ENCODE measurements at places on chromosomes 11 and 22.
A peak's percentile ranks its signal among the peaks of the same experiment; 100 is the strongest.

- no peak for DNase-seq
These were observed 304.0 kb upstream of the NARS2 start for GRCh38 chr11:78878631-78879030.

- DNase-seq = peak; percentile 61
These were observed 16.9 kb upstream of the RAC2 start for GRCh38 chr22:37260901-37261336.

- no peak for DNase-seq
These were observed 74.9 kb downstream of the DEPDC5 start for GRCh38 chr22:31828739-31829138.

DNA sequence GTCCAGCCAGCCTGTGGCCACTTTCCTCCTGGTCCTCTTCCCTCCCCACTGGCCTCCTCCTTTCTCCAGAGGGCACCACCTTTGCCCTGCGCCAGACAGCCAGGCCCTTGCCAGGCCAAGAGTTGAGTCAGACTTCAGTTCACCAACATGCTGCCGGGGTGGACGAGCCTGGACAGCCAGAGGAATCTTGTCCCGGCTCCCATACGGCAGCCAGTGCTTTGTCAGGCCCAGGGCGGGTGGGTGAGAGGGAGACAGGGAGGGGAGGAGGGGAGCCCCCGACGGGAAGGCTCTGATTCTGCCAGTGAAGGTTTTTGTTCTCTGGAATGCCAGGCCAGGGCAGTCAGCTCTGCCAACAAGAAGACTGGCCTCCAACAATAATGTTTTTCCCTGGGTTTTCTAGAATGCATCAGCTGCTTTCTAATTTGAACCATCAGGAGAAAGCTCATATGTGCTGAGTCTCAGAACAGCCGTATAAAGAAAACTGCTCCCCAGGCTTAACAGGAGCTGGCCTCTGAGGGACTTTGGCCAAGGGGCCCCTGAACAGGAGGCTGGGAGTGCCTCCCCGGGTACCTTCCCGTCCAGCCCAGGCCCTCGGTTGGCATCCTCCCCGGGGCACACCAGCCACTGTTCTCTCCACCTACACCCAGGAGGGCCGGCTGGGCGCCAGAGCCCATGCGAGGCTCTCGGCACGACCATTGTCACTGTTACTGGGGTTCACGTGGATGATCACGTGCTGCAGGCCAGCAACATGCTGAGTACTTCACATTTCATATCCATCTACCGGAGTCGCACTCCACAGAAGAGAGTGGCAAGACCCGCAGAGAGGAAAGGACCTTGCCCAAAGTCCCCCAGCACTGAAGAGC lies 28.6 kb downstream of the LIF start:
- DNase-seq = no peak

DNA sequence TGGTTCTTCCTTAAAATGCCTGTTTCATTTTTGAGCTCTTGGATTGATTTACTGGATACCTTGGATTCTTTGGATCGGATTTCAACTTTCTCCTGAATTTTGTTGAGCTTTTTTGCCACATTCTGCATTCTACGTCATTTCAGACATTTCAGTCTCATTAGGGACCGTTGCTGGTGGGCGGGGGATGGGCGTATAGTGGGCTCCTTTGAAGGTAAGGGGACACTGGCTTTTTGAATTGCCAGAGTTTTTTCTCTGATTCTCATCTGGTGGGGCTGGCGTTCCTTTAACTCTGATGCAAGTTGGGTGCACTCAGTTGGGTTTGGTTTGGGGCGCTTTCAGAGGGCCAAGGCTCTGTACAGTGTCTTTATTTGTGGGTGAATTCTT lies 216.5 kb downstream of the DYNC2H1 start:
- no peak for DNase-seq

DNA sequence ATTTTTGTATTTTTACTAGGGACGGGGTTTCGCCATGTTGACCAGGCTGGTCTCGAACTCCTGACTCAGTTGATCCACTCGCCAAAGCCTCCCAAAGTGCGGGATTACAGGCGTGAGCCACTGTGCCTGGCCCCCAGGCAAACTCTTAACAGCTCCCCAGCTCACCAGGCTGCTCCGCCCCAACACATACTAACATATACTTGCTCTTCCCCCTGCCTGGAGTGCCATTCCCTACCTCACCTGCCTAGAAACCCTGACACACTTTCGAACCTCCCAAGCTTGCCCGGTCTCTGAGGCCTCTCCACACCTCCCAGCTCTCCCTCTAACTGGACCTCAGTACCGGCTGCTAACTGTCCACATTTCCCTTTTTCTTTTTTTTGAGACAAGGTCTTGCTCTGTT lies 8.5 kb downstream of the MAP4K2 start:
- no peak for DNase-seq

DNA sequence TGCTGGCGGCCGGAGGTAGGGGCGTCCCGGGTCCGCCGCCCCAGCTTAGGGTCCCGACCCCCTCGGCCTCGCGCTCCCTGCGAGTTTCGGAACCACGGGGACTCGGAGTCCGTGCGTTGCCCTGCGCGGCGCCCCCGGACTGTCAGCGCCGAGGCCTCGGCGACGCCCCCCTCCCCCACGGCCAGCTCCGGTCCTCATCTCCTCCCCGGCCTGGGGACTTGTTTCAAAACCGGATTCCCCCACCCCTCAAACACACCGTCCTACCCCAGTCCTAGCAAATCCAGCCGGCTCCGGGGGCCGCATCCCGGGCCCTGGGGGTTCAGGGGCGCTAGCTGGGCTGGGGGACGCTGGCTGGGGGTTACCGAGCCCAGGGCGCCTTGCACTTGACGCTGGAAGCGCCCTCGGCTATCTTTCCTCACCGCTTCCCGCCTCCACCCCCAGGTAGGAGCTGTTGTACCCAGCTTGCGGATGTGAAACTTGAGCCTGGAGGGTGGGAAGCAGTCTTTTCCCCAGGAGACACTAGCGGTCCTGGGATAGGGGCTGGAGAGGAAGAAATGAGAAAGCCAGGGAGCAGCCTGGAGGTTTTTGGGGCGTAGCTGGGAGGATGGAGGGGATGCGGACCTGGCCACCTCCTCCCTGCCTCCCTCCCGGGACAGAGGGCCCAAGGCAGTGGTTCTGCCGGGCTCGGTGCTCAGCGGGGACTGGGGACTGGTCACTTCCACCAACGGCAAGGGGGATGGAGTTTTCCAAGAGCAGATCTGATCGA lies 550 bp downstream of the FBLN1 start:
- DNase-seq = no peak

- DNase-seq = peak; percentile 25
These were observed 11.9 kb upstream of the CSF2RB start for GRCh38 chr22:36901411-36902142.

DNA sequence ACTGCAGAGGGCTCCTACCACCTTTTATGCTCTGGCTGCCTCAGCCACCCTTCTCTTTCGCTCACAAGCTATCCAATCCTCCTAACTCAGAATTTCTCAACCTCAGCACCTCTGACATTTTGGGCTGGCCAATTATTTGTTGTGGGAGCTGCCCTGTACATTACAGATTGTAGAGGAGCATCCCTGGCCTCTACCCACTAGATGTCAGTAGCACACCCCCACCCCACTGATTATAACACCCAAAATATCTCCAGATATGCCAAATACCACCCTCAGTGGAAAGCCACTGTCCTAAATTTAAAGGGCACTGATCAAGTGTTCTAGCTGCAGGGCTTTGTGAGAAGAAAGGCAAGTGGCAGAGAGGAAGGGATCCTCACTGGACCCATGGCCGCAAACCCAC lies 443.1 kb downstream of the SOX6 start:
- DNase-seq = no peak

- no peak for DNase-seq
These were observed 133.7 kb downstream of the RCN1 start for GRCh38 chr11:32224580-32224979.

DNA sequence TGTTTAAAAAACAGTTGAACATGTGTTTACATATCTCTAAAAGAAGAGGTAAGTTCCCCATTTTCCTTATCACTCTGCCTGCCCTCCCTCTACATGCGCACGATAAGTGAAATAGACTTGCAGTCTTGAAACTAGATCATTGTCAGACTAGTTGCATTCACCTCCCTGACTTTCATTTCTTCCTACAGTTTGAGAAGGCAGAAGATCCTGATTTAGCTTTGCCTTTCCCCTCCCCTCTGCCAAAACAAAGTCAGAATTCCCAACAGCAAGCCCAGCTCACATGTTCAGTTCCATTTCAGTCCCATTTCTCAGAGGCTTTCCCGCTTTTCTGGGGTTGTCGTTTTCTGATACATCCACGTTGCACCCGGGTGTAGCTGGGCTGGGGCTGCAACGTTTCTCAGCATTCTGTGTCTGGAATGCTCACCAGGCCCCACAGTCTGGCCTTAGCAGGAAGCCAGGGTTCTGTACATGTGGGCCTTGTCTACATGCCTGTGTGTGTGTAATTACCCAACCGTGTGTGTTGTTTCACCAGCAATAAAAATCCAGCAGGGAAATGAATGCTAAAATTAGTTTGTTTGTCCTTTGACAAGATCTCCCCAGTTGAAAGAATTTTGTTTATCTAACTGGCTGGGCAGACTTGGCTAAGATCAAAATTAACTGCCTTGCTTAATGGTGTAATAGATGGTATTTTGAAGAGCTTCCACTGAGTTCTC lies 179.2 kb downstream of the DBX1 start:
- no peak for DNase-seq

- DNase-seq = peak; percentile 41
These were observed 813.3 kb downstream of the OPCML start for GRCh38 chr11:132718711-132719671.

DNA sequence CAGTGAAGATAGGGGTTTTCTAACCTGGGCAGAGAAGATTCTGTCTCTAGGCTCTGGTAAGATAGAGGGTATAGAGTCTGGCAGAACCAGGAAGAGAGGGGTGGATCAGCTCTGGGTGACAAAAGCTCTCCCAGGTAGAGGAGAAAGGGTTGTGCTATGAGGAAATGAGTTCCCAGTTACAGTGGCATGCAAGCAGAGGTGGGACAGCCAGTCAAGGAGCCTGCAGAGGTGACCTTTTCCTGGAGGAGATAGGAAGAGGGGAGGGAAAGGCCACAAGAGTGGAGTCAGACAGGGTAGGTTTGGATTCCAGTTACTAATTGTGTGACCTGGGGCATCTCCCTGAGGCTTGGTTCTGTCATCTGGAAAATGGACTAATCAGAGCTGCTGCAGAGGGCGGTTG lies 3.4 kb upstream of the CAPN5 start:
- no peak for DNase-seq

- DNase-seq = no peak
These were observed 89.0 kb downstream of the ATXN10 start for GRCh38 chr22:45760682-45761081.

DNA sequence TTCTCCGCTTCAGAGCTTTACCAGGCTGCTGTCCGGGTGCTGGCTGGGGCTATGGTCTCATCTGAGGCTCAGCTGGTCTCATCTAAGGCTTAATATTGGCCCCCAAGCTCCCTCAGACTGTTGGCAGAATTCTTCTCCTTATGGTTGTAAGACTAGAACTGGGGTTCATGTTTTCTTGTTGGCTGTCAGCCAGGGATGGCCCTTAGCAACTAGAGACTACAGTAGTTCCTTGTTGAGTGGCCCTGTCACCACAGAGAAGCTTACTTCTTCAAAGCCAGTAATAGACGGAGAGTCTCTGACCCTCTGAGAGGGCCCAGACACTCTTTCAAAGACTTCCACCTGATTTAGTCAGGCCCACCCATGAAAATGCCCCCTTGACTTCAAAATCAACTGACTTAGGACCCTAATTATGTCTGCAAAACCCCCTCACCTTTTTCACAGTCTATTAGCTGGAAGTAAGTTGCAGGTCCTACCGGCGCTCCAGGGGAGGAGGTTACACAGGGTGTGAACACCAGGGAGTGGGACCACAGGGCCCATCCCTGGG lies 24.2 kb upstream of the TREH start:
- no peak for DNase-seq

DNA sequence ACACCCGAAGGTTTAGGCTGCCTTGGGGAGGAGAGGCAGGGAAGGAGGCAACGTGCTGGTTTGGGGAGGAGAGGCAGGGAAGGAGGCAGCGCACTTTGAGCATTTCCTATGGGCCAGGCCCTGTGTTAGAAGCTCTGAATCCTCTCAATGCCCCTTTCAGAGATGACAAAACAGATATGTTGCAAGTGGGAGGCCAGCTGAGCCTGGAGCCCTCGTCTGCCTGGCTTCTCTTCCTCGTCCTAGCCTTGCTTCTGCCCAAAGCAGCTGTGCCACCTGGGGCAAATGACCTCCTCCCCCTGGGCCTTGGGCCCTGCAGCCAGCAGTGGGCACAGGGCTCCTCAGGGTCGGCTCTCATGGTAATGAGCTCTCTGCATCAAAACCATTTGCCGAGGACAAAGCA lies 15.3 kb upstream of the LRRC32 start:
- no peak for DNase-seq

DNA sequence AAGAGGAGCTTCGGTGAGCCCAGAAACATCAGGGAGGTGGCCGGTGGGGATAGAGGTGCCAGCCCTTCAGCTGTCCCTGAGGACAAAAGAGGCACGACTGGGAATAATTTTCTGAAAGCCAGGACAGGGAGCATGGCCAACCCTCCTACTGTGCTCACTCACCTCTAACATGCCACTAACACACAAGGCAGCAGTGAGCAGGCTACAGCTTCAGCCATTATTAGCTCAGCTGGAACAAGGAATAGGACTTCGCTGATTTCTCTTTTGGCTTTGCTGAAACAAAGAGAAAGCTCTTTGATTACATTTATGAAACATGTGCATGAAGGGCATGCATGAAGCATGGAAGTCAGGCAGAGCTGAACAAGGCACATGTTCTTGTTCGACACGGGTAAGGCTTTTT lies 12.1 kb upstream of the OR10A5 start:
- DNase-seq = no peak

- DNase-seq = no peak
These were observed 86.2 kb downstream of the UBASH3B start for GRCh38 chr11:122741613-122742300.

DNA sequence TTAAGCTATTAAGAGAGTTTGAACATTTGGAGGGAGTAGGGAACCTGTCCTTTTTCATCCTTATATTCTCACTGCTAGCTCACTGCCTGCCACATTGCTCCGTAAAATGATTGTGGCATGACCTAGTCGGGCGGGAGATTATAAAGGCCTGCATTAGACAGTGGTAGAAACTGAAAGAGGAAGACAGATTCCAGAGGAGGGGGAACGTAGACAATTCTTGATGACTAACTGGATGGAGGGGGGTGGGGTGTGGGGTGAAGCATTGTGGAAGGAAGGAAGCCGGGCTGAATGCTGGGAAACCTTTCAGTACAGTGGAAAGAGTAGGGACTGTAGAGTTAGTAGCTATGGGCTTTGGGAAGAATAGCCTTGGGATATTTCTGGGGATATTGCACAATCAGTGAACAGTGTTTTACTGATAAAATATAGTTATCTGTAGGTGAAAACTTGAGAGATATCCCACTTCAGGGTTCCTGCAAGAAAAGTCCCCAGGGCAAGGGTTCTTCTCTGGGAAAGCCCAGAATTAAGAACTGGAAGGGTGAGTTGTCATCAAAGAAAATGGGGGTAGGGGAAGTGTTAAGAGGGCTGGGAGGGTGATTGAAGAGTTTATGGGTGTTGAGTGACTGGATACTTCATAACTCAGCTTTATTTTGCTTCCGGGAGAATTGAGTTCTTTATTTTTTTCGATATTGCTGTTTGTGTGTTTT lies 2.1 kb downstream of the MED15 start:
- no peak for DNase-seq

DNA sequence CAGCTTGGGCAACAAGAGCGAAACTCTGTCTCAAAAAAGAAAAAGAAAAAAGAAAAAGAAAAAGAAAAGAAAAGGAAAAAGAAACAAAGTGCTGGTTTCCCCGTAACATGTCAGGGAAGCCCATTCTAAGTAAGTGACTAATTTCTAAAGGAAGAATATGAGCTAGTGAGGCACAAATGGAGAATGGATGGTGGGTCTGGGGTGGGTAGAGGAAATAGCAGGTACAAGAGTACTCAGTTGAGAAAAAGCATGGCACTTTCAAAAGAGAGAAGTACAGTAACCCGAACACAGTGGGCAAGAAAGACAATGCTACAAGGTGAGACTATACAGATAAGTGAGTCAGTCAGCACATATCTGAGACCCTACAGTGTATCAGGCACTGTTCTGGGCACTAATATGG lies 4.5 kb downstream of the MAJIN start:
- no peak for DNase-seq
